Neural progenitor cell (in vitro differentiated cells): ENCODE measurements at places on chromosomes 1 and 21.

DNA sequence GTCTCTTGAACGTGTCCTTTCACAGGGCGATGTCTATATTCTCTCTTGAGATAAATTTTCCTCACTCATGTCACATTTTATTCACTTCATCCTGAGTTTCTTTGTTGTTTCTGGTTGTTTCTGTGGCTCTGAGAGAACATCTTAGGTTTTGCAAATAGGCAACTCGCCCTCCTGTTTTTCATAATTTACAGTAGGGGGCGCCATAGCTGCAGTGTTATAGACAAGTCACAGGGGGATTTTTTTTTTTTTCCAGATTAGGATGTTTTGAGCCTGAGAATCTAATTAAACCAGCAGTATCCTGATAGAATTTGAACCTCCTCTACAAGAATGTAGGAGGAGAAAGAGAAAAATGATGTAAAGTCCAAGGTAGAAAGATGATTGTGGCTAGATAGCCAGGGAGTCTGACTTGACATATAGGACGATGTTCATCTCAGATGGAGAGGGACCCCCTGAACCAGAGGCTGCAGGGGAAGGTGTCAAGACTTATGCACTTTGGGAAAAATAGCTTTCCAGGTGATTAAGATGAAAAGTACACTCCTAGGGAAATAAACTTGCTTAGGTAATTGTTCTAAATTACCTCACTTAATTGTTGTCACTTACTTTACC lies 76.3 kb downstream of the ZP4 start:
- no peak overlapping the region for H3K27ac ChIP-seq
- no peaks in the 10 kb centered on the region for H3K4me1 ChIP-seq
- DNase-seq = peak; percentile 64
- no peaks in the 10 kb centered on the region for H3K36me3 ChIP-seq

DNA sequence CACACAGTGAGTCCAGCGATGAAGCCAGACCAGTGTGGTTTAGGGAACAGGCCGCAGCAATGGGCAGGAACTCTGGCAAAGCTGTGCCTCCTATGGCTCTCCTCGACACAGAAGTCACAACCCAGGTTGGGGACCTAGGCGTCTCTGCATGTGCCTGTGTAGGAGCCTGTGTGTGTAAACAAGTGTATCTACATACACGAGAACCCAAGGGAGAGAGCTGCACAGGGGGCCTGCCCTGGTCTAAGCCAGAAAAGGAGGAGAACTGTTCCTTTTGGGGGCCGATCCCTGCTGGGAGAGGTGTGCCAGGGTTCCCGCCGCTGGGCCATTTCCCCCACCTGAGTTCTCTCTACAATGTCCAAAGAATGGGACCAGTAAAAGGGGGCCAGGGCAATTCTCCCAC lies 56.0 kb downstream of the CD247 start:
- H3K4me1 ChIP-seq = peaks cover 35% of the 10 kb centered on the region
- no peak overlapping the region for H3K4me3 ChIP-seq
- H3K27ac ChIP-seq = no peak overlapping the region

- H3K36me3 ChIP-seq = no peaks in the 10 kb centered on the region
- H3K27me3 ChIP-seq = no peaks in the 10 kb centered on the region
- H3K4me1 ChIP-seq = peaks cover 43% of the 10 kb centered on the region
- no peak for DNase-seq
Measured at GRCh38 chr1:200896531-200897196, 2.0 kb downstream of the INAVA start.

DNA sequence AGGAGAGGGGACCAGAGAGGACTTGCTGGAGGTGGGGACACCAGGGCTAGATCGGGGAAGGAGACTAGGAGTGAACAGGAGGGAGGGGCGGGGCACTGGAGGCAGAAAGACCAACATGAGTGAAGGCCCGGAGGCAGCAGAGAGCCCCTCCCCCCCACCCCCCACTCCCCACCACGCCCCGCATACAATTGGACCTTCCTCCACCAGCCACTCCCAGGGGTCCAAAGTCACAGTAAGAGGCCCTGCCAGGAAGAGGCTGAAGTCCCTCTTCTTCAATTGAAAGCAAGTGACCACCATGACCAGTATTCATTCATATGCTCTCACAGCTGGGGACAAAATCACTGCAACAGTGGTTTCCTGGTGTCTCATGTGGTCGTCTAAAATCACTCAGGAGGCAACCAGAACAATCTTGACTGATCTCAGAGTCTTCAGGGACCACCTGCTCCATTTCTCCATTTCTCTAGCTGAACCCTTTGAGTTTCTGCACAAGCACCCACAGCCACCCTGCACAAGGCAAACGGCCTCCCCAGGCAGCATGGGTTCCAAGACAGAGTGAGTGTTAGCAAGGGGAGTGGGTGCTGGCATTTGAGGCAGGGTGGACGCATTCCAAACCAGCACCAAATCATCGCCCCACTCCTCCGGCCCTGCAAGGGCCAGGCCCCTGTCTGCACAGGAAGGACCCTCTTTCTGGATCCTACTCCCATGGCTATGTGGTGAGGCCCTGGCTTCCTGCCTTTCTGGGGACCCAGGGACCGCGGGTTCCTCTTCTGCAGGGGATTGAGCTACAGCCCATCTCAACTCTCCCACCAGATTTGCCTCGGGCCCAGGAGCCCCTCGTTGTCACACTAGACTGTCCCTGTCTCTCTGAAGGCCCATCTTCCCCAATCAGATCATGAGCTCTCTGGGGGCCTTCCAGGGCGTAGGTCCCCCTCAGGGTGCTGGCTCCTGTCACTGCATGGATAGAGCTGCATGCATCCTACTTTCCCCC lies 17.0 kb downstream of the LAPTM5 start:
- H3K4me1 ChIP-seq = no peaks in the 10 kb centered on the region
- H3K4me3 ChIP-seq = no peak overlapping the region
- no peak for DNase-seq

DNA sequence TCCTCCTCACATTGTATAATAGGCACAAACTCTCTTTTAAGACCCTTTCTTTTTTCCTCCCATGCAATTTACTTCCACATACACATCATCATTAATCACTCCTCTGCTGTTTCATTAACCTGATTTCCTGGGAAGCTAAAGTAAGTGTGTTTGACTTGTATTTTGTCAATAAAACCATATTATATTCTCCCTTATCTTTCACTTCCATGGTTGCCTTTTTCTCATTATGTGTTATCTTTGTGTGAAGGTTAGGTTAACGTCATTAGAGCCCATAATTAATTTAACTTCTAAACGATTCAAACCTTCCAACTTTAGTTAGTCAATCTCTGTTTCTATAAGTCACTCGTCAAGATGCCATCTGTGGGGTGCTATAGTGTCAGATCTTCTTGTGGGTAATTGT lies 313.0 kb downstream of the PAPPA2 start:
- H3K4me1 ChIP-seq = no peaks in the 10 kb centered on the region
- no peak overlapping the region for H3K27ac ChIP-seq
- H3K27me3 ChIP-seq = no peaks in the 10 kb centered on the region
- H3K36me3 ChIP-seq = no peaks in the 10 kb centered on the region

DNA sequence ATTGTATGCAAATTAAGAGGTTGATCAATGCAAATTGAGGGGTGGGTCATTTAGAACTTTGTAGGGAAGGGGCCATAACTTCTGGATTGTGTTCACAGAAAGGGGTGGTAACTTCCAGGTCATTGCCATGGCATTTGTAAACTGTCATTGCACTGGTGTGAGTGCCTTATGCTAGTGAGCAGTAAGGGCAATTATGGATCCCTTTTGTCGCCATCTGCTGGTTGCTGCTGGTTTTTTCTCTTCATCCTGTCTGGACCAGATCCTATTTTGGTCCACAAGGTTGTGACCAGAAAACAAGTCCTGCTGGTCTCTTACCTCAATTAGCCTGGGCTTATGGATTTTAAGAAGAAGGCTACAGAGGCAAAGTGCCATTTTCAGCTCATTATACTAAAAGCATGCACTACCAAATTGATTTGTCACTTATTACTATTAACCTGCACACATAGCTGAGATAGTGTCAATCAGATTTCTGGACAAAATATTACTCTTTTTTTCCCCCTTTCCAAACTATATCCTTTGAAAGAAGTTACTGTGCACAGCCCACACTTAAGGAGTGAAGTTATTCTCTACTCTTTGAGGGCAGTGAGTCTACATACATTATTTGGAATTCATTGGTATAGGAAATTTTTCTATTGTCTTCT lies 196.2 kb downstream of the ZC3H11B start:
- no peaks in the 10 kb centered on the region for H3K27me3 ChIP-seq
- no peaks in the 10 kb centered on the region for H3K36me3 ChIP-seq
- H3K4me1 ChIP-seq = no peaks in the 10 kb centered on the region
- H3K27ac ChIP-seq = no peak overlapping the region
- no peak overlapping the region for H3K4me3 ChIP-seq
- peak; percentile 58 for DNase-seq

DNA sequence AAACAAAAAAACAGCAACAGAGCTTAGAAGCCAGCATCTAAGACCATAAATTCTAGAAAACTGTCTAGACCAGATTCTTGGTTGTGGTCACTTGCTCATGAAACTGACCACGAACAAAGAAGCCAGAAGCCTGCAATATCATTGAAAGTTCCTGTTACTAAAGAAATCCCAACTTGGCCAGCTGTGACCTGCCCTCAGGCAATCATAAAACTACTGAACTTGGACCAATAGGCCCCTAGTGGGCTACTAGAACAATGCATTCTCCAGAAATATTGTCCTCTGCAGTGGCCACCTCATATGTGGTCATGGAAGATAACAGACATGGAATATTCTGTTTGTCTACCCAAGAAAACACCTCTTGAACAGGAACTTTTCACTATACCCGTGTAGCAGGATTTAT lies 87.7 kb downstream of the SPATA17 start:
- no peak overlapping the region for H3K27ac ChIP-seq
- H3K4me3 ChIP-seq = no peak overlapping the region
- no peaks in the 10 kb centered on the region for H3K36me3 ChIP-seq
- no peak for DNase-seq
- H3K27me3 ChIP-seq = no peaks in the 10 kb centered on the region

DNA sequence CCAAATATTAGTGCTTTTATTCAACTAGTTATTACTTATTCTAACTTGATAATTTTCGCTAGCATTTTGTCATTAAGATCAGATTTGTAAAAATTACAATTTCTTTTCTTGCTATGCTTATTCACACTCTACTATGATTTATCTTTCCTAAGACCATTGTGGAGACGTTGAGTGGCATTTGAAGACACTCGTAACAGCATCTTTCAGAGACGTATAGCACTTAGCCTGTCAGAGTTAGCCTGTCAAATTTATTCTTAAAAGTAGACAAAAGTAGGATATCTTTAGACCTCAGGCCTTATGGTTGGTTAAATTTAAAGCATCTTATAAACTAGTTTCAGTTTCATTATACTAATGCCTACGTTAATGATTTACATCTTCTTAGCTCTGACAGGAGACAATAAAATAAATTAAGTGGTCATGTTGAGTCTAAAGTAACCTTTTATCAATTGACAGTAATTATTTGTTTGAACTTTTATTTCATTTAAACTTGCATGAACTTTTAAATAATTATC lies 1410.1 kb downstream of the MRPL39 start:
- H3K4me3 ChIP-seq = no peak overlapping the region
- no peak for DNase-seq
- H3K27me3 ChIP-seq = no peaks in the 10 kb centered on the region
- H3K36me3 ChIP-seq = no peaks in the 10 kb centered on the region
- no peak overlapping the region for H3K27ac ChIP-seq

- H3K4me1 ChIP-seq = peaks cover 18% of the 10 kb centered on the region
- DNase-seq = peak; percentile 31
- no peaks in the 10 kb centered on the region for H3K27me3 ChIP-seq
- H3K4me3 ChIP-seq = no peak overlapping the region
- H3K36me3 ChIP-seq = no peaks in the 10 kb centered on the region
Measured at GRCh38 chr1:59986516-59987310, 60.1 kb upstream of the CYP2J2 start.
